ENCODE measurements at places on chromosomes 3 and 15.
A peak's percentile ranks its signal among the peaks of the same experiment; 100 is the strongest.

DNA sequence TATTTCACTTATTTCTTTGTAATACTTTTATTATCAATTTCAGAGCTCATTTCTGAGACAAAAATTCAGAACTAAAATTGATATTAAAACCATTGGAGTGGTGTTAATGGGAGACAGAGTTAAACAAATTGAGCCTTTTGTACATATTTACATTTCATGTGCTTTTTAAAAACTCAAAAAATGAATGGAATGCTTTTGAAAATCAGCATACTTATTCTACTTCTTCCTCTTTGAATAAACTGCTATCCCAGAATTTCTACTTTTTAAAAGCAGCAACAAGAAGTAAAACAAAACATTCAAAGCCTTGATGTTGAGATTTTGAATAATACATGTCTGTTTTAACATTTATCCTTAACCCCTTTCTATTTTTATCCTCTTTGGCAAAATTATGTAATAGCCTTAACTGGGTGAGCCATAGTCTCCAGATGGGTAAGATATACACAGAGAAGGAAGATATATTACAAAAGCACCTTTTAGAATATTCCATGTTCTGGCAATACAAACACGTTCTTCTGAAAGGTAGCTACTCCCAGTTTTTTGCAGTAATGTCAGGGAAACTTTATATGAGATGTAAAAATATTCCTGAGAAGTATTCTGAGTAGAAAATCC, 123.6 kb downstream of the MBNL1 start:
- no peak for DNase-seq

- no peak for DNase-seq
Observed at GRCh38 chr3:192881159-192881786, 36.4 kb downstream of the MB21D2 start.

DNA sequence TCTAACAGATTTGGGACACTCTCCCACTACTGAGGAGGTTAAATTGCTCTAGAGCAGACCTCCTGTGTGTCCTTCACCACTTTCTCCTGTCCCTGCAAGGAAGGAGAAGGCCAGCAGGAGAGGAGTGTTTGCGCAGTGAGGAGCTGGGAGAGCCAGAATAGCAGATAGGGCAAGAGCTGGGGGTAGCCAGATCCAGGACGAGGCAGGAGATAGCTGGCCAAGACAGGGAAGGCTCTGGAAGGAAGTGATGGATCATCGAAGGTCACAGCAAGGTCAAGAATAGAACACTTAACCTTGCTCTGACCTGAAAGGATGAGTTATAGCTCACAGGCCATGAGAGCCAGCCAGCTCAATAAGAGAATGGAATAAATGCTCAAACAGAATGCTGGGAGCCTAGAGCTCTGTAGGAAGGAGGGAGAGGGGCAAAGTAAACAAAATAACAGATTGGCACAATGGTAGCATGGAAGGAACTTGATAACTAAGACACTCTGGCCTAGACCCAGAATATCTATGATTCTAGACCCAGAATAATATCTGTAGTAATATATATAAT, 37.5 kb upstream of the FSIP1 start:
- no peak for DNase-seq

DNA sequence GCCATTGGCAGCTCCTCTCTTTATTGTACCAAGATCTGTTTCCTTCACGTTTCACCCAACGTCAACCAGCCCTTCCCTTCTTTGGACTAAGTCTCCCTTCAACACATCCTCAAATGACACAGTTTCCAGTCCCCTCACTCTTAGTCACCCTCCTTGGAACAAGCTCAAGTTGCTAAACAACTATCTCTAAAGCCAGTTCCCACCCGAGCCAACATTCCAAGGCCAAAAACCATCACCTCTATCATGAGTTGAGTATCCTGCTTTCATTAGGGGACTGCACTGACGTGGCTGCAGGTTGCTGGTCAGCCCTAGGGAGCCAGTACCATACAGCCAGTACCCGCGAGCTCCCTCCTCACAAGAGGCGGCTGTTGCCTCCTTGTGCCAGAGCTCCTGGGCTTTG, 73.8 kb downstream of the LIPC start:
- DNase-seq, result peak; percentile 20

DNA sequence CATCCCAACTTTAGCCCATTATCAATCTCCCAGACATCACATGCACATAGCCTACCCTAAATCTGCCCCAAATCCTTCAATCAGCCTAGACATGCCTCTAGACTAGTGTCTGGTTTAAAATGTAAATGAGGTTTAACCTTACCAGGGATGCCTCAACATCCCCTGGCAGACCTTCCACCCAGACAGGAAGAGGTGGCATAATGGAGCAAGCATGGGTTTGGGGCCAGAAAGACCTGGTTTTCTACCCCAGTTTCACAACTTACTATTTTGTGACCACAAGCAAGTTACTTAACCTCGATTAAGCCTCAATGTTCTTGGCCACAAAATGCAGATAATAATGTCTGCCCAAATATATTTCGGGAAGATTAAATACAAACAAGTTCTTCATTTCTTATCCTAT, 28.3 kb upstream of the THBS1 start:
- DNase-seq, result no peak

- DNase-seq, result no peak
Observed at GRCh38 chr15:65970937-65971740, 101.8 kb downstream of the RAB11A start.

DNA sequence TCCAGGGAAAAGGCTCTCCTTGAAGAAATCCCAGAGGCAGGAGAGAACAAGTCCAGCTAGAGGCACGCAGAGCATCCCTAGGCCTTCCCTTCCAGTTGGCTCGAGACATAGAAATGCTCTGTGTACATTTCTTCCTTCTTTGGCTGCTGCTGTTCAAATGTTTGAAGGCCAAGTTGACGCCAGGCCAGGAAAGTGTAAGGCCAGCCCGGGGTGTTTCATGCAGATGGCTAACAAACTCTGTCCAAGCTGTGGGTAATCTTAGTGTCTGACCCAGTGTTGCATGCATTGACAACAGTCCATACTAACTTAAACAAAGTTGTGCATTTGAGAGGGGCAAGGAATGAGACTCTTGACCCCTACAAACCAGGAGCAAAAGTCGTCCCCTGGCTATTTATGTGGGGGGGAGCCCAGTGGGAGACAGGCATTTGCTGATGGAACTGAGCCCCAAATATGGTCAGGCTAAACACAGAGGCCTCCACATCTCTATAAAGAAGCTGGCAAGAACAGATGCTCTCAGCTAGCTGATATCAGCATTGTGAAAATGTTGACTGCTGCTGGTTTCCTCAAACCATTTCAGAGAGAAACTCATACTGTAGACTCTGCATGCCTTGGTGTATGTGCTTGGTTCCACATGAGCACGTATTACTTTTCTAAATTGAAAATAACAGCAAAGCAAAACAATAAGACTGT, 139.5 kb downstream of the ADAMTS9 start:
- peak; percentile 50 for DNase-seq

- no peak for DNase-seq
Observed at GRCh38 chr3:14273901-14274611, 95.4 kb downstream of the LSM3 start.

DNA sequence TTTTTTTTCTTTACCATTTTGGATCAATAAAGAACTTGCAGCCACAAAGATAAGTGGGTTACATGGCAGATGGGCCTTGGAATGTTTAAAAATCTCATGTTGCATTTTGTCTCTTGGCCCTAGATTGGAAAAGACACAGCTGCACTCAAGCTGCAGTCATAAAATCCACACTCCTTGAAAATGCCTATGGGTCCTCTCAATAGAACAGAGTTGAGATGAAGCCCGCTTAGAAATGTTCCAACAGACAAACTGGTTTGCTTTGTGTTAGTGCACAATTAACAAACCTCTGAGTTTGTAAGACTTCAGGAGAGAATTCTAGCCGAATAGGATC, 401.2 kb upstream of the CDIN1 start:
- DNase-seq, result peak; percentile 27

DNA sequence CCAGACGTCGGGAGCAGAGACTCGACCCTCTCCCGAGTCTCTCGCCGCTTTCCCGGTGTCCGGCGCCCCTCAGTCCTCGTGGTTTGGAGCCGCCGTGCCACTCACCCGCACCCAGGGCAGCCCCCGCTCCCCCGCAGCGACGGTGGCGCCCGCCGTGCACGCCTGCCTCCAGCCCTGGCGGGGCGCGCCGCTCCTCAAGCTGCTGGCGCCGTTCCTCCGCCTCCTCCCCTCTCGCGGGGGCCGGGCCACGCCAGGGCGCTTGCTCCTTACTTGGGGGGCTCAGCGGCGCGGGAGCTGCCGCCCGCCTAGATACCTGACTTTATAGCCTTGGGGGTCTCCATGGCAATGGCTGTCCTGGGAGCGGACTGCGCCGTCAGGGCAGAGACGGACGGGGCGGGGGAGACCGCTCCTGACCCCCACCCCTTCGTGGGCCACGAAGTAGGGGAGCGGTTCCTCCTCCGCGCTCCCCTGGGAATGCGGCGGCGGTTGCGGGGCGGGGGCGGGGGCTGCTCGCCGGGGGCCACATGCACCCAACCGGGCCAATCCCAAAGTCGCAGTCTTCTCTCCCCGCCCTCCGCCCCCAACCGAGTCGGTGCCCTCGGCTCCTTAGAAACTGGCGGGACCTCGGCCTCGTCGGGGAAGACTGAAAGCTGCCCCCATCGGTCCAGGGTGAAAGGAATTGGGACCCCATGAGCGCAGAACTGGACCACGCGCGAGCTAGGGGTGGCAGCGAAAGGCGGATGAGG, at the start of gene ANKRD63:
Gene ANKRD63 (minus strand): TSS at position 196 of the 746 bp plus-strand sequence. CDS start 478 bp downstream, outside the sequence.
- DNase-seq, result no peak

DNA sequence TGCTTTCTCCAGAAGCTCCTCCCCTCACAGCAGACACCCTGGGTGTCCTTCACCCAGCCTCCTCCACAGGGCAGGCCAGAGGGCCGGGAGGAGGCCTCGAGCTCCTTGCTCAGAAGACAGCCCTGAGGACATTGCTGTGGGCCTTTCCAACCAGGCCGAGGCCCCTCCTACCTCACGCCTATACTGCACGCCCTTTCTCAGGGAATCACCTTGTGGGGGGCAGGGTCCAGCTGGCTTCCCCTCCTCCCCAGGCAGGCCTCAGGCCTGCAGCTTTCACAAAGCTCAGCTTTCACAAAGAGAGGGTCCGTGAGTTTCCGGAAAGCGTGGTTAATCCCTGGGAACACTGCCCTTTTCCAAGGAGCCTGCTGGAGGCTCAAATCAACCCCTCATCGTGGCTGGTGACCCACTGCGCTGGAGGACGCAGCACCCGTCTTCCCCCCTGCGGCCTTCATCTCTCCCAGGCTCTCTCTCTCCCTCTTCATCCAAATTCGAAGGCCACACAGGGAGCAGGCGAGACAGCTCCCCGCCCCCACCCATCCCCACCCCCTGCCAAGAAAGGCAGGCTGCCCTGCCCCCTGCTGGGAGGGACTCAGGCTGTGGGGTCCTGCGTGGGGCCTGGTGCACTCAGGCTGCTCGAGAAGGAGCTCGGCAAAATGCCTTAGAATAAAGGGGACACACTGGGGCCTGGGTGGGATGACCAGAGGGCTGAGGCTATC, 79.4 kb downstream of the OCA2 start:
- DNase-seq, result no peak

- peak; percentile 51 for DNase-seq
Observed at GRCh38 chr15:37059086-37059485, 41.3 kb downstream of the MEIS2 start.

DNA sequence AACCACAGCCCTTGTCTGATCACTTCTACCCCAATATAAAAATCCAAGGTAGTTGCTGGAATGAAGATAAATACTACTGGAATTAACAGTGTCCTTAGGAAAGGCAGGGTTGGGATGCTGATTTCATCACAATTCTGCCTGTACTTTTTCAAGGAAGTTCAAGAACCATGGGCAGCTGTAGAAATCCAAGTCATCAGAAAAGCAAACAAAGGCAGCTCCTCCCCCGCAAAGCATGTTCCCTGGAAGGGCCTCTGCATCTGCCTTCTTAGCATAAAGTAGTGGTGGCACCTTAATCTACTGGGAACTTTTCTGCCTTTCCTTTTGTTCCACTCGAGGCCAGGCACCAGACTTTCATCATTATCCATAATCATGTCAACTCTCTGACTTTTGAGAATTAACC, 54.4 kb downstream of the ERC2 start:
- peak; percentile 6 for DNase-seq

DNA sequence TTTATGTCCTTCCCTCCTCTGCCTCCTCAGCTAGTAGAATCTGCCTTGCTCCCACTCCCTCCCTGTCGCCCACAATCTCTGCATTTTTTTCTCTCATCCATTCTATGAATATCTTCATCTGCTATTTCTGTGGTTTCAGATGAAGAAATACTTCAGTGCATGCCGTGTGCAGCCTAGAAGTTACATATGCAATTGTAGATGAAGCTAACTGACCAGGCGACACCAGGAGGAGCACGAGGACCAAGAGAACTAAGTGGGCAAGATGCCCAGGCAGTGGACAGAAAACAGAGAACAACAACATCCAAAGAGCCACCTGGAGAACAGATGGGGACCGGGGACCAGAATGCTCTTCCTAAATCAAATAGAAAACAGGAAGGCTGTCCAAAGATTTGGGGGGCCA, 121.4 kb upstream of the ATP11B start:
- peak; percentile 1 for DNase-seq

GRCh38 chr15:39591141-39591895, 10.4 kb downstream of the THBS1 start:
- no peak for DNase-seq

GRCh38 chr15:73517566-73517965, 74.6 kb downstream of the REC114 start:
- DNase-seq, result no peak

DNA sequence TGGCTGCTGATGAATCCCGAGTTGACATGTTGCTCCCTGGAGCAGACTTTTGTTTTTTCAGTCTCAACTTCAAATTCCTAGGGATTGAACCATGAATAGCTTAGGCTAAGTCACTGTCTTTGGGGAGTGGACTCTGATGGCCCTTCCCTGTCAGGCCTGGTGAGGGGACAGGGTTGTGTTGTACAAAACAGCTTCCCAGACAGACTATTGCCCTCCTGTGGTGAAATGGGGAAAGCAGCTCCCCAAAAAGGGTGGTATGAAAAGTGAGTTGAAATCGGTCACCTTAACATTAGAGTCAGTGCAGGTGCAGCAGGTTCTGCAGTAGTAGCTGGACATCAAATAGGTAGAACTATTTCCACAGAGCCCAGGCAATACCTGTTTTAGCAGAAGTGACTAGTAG, 775.6 kb downstream of the ROBO2 start:
- DNase-seq, result no peak

- DNase-seq, result peak; percentile 63
Observed at GRCh38 chr3:158520433-158520832, 50.6 kb upstream of the MLF1 start.

All from foreskin fibroblast (primary cell).